Dermis microvascular lymphatic vessel endothelial cell (primary cell): ENCODE measurements at places on chromosomes 4 and X. TPM values are rescaled to one million over a fixed set of nuclear protein-coding genes. Genes with fewer than 3 reads are reported as not detected.

TCEAL3 gene
- 4.6 and 4.7 TPM in 2 replicates for total RNA-seq

ASB9 gene
- total RNA-seq, result 2.9 and 4.1 TPM in 2 replicates

CENPVL1 gene
- not detected in 2 replicates for total RNA-seq

AKAP4 gene
- not detected in 2 replicates for total RNA-seq

SSX2B gene
- not detected in 2 replicates for total RNA-seq

INPP4B gene
- total RNA-seq, result 19.1 and 24.7 TPM in 2 replicates

ARAF gene
- 9.2 and 14.5 TPM in 2 replicates for total RNA-seq

MTMR8 gene
- total RNA-seq, result 0.26 and 0.51 TPM in 2 replicates

SCML1 gene
- total RNA-seq, result 4.7 and 6.7 TPM in 2 replicates

BEX2 gene
- total RNA-seq, result 0.77 and 1.1 TPM in 2 replicates

NAT8L gene
- total RNA-seq, result under 0.01 TPM in 2 replicates

HPGD gene
- not detected in 2 replicates for total RNA-seq

ADH7 gene
- total RNA-seq, result 0.13 TPM in 1 of 2 replicates, not detected in the other
